ENCODE measurements at places on chromosomes 3 and 15. TPM values are rescaled to one million over a fixed set of nuclear protein-coding genes. Genes with fewer than 3 reads are reported as not detected.
A peak's percentile ranks its signal among the peaks of the same experiment; 100 is the strongest.

DNA sequence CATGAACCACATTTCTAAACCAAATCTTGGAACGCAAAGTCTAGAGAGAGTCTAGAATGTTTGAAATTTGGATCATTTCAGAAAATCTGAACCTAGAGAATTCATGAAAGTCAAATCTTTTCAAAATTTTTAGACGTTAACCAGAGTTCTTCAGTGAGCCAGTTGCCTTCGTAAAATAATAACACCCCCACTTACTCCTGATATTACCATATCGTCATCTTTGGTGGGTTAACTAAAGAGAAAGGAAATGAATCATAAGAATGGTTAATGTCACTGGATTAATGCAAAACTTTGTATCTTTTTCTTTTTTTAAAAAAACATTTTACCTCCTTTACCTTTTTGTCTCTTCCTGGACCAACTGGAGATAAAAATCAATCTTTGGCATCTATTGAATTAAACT is 1.2 kb upstream of the ZBED2 start:
- peak; percentile 37 for DNase-seq

GRCh38 chr3:24545887-24546286 is 51.2 kb upstream of the THRB start:
- DNase-seq: peak; percentile 32

DNA sequence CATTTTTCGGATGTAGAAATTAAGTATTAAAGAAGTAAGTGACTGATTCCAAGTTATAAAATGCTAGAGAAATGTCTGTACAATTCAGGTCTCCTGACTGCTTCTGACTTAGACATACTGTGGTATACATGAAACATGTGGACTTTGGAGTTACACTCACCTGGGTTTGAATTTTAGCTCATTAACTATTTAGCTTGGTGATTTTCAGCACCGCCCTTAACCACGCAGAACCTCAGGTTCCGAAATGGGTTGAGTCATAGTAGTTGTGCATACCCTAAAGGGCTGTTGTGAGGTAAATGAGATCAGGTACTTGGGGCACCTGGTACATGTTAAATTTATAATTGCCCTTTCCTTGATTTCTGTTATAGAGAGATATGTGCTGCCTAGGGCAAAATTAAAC is 32.9 kb upstream of the UTS2B start:
- DNase-seq: no peak

The ZNF80 gene
- not detected for total RNA-seq

DNA sequence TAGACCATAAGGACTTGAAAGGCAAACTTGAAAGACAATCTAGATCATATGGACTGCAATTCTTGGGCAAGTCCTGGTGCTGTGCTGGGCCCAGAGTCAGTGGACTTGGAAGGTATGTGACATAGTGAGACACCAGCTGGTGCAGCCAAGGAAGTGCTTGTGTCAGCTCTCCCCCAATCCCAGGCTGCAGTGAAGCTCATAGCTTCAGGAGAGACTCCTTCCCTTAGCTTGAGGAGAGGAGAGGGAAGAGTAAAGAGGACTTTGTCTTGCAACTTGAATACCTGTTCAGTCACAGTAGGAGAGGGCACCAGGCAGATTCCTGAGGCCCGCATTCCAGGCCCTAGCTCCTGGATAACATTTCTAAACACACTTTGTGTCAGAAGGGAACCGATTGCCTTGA is 127.4 kb upstream of the ZPLD1 start:
- no peak for DNase-seq

The ZIC4 gene
- not detected for total RNA-seq

DNA sequence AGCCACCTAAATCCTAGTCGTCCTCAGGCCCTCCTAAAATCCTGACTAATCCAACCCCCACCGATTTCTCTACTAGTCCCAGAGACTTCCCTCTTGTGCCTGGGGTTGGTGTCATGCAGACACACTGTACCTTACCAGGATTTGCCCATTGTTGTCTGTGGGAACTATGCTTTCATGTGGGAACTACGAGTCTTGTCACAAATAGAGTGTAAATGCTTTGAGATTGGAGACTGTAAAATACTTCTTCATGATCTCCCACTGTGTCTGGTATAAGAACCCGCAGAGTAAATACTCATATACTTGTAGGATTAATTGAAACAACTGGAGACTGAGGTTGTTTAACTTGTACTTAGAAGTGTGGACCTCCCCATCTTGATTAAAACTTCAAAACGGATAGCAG is 11.2 kb downstream of the B3GNT5 start:
- no peak for DNase-seq
